NCI-H1048 (cell line): ENCODE measurements at places on chromosomes 2 and 18.

- no peak for DNase-seq
Observed at GRCh38 chr2:2707206-2707991, 376.3 kb upstream of the MYT1L start.

- no peak for DNase-seq
Observed at GRCh38 chr18:59814891-59815290, 84.9 kb upstream of the PMAIP1 start.

DNA sequence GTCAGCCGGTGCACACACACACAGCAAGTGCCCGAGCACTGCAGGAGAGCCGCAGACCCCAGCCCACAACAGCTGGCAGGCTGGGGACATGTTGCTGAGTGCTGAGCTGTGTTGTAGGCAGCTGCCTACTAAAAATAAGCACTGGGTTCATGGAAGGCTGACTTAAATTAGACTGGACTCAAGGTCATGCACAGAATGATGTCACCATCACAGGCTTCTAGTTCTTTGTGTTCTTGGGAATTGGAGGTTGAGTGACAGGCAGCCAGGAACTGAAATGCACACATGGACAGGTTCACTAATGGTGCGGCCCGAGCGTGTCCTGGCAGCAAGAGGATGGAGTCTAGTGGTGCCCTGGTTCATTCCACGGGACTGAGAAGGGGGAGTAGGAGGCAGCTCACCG lies 71.3 kb downstream of the VWA3B start:
- DNase-seq, result no peak

DNA sequence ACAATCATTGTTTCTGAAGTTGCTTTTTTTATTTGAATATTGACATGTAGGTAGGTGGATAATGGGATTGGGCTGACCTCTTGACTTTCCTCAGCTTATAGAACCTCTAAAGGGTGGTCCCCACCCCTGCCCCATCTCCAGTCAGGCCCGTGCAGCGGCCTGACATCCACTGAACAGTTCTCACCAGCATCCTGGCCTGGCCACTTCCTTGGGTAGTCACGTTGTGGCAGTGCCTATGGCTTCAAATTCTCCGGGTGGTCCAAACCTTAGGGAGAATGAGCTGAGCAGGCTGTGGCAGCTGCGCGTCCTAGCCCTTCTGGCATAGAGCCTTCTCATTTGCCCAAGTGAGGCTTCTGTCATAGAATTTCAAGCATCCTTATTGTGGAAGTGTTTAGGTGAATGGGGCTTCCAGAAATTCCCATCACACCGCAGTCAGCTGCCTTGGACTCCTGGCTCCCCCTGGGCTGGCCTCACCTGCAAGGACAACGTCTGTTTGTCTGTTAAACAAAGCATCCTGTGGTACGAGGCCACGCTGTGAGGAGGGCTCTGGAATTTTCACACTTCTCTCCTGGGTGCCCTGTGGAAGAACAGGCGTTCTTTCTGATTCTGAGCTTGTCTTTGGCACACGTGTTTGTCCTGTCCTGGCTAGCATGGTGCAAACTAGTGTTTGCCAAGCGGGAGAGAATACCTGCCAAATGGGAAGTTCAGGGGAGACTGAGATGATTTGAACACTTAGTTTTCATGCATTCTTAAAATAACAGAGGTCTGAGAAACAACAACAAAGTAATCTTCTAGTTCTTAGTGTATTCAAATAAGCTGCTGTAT lies 31.8 kb upstream of the OTOS start:
- no peak for DNase-seq

- no peak for DNase-seq
Observed at GRCh38 chr2:128585706-128586105, 267.0 kb upstream of the HS6ST1 start.

- DNase-seq, result no peak
Observed at GRCh38 chr2:120683701-120684100, 52.0 kb upstream of the GLI2 start.

GRCh38 chr2:79638954-79639353 lies 126.1 kb downstream of the CTNNA2 start:
- no peak for DNase-seq

- DNase-seq, result no peak
Observed at GRCh38 chr2:94986392-94986963, 39.0 kb upstream of the MAL start.

DNA sequence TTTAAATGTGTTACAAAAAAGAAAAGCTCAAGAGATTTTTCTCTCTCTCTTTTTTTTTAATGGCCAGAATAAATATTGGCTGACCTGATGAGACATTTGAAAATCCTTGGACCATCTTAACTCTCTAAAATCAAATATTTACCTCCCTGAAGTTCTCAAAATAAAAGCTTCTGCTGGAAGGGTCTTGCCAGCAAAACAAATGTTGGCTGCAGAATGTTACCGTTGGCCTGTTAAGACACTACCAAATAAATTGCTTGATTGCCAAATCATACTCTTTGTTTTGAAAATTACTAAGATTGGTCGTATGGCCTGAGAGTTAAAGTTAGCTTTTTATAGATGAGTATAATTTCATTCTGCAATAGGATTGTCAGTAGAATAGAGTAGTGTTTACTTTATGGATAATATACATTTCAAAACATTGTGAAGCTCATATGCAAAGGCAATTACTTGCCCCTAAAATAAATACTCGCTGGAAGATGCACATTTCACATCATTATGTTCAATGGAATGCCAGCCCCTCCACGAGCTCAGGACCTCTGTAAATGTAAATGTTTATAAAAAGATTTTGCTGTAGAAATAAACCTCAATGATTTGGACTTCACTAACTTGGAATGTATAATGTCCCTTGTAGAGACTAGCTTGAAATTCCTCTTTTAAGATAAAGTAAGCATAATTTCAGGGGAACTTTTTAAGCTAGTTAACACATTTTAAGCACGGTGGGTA lies 193.4 kb downstream of the SOX11 start:
- no peak for DNase-seq

DNA sequence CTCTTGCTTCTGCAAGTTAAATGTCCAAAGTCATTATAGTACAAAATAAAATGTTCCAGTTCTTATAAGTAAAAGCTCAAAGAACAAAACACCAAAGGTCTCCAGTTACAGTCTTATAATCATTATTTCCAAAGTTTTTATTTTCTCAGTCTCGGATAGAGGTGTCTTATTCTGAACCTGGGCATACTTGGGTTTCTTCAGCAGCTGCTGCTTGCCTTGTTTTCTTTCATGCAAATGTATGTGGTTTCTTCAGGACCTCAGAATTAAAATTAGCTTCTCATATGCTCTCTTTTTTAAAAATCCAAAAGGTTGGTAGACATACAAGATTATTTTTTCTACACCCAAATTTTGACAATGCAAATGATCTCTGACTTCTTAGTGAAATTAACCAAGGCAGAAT lies 383.0 kb downstream of the METTL4 start:
- DNase-seq, result no peak

DNA sequence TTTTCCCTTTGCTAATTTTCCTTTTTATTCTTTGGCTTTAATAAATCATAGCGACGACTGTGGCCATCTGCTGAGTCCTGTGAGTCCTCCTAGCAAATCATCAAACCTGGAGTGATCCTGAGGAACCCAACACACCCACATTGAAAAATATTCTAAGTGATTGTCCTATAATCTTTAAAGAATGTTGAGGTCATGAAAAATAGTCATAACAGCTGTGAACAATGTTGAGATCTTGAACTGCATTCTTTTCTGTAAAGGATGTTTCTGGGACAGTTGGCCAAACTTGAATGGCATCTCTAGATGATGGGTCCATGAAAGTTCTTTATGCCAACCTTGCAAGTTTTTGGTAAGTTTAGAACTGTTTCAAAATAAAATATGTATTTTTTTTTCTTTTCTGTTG lies 53.2 kb upstream of the ADAM23 start:
- no peak for DNase-seq

DNA sequence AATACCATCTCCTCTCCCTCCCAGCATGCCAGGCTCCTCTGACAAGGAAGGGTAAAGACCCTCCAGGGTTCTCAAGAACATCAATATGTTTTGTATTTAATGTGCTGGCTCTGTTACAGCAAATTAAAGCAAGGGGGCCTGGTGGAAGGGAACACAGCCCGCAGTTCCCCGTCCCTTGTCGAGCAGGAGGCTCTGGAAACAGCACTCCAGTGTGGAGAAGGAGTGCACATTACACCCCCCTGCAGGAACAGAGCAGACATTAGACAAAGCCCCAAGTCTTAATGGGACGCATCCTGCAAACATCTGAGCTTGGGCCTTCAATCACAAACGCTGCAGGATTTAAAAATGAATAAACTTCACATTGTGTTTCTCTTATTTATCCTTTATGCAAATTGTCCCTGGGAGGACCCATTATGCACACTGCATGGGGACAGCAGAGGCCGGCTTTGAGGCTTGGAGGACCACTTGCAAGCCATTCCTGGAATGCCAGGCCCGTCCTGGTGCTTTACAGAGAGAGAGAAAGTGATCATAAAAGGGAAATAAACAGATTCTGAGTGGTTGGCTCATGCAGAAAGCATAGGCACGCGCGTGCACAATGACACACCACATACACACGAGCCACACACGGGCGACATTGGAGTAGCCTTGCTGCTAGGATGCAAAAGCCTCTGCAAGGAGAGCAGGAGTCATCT lies 328.7 kb downstream of the SMAD2 start:
- no peak for DNase-seq

DNA sequence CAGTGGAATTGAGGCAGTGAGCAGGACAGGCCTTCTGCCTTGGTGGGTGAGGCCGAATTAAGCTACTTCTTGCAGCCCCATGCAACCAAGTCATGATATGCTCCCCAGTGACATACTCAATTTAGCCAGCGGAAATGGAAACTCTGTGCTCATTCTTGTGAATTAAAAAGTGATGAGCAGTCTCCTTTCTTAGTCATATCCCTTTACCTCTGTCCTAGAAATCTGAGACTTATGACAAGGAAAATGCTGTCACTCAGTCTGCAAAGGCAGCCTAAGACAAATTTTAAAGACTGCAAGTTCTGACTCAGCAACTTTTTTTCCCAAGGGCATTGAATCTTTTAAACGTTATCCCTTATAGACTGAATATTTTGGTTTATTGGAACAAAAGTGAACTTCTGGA lies 218.2 kb downstream of the SH3BP4 start:
- no peak for DNase-seq

- no peak for DNase-seq
Observed at GRCh38 chr2:60808330-60808801, 52.3 kb downstream of the PAPOLG start.

- DNase-seq, result no peak
Observed at GRCh38 chr2:65035351-65035943, 20.8 kb upstream of the CEP68 start.

GRCh38 chr2:64052463-64053241 lies 33.4 kb upstream of the VPS54 start:
- DNase-seq, result peak; percentile 9

DNA sequence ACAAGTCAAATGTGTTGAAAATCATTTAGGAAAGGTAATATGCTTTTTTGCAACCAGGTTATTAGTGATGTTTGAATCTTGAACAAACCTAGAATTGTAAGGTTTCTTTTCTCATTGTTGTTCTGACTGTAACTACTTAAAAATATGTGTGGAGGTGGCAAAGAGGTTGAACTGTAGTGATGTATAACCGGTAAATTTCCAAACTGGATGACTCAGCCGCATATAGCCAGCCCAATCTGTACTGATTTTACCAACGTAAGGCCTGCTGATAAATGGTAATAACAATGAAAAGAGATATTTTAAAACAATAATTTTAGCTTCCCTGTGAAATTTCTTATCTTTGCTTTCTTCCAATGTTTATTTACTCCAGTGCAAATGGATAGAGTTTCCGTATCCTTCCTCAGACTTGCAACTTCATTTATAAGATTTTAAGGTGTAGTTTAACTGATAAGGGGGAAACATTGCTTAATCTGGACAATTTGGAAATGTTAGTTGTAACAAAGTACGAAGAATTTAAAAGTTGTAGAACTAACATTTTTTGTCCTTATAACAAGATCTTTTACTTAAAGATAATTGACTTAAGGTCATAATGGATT lies 1170.4 kb upstream of the ZEB2 start:
- DNase-seq, result no peak

DNA sequence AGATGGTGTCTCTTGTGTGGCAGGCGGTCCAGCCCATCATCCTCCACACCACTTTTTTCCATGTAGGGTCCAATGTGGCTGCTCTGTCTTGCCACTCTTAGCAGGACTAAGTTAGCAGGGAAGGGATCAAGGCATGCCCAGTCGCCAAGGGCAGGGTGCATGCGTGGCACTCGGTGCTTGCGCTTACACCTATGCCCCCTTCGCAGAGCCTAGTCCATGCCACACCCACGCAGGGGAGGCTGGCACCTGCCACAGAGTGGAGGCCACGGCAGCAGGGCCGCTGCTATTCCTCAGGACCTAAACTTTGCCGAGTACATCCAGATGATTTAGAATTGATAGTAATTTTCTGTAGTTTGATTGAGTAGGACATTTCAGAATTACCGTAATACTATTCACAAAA lies 59.5 kb downstream of the RALBP1 start:
- no peak for DNase-seq

- DNase-seq, result no peak
Observed at GRCh38 chr2:192696857-192697256, 502.1 kb upstream of the TMEFF2 start.

GRCh38 chr2:67600946-67601345 lies 203.8 kb downstream of the ETAA1 start:
- DNase-seq, result no peak

GRCh38 chr2:159795841-159796690 lies 1.9 kb downstream of the CD302 start:
- DNase-seq, result no peak

- no peak for DNase-seq
Observed at GRCh38 chr18:23359421-23359820, 93.7 kb upstream of the RIOK3 start.

- no peak for DNase-seq
Observed at GRCh38 chr2:129673847-129674711, 305.4 kb upstream of the RAB6C start.

DNA sequence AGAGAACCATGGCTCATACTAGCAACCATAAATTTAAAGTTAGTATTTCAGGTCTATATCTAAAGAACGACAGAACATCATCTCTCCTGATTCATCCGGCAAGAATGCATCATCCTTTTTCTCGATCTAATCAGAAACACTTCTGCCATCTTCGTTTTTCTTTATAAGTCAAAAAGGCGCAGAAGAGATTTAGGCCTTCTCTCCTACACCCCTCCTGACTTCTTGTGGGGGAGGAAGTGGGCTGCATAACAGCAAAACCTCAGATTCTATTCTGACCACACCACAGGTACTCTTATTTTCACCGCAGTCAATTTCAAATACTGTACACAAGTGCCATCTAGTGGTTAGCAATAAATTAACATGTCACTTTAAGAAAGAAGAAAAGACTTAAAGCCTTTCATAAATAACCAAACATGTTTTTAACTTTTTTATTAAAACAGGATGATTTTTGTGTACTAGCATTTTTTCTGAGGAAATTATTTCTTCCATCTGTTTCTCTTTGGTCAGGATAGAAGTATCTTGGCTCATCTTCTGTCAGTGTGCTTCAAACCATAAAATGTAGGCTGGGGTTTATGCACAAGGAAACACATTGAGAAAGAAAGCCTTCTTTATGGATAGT lies 48.4 kb upstream of the PIK3C3 start:
- no peak for DNase-seq

GRCh38 chr2:126953483-126953882 lies 54.8 kb downstream of the TEX51 start:
- no peak for DNase-seq
